ENCODE measurements at places on chromosomes 6 and 20.

DNA sequence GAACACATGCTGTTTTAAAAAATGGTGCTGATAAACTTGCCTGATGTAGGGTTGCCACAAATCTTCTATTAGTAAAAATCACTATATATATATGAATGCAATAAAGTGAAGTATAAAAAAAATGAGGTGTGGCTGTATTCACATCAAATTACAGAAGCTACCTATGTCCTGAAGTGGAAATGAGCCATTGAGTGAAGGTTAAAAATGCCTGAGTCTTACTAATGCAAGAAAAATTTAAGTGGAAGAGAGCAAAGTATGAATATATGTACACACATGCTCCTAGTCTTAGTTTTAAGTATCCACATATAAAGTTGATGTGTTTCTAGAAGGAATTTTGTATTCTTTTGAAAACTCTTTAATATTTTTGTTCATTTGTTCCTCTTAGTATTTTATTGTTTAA, 808.3 kb upstream of the MAN1A1 start:
- DNase-seq = no peak

- no peak for DNase-seq
Observed at GRCh38 chr6:160943997-160944396, 47.6 kb upstream of the MAP3K4 start.

- DNase-seq = no peak
Observed at GRCh38 chr6:53926505-53926904, 131.7 kb downstream of the LRRC1 start.

GRCh38 chr20:824916-825315, 8.6 kb upstream of the FAM110A start:
- DNase-seq = no peak

- DNase-seq = no peak
Observed at GRCh38 chr20:1166948-1167720, 17.6 kb downstream of the TMEM74B start.

DNA sequence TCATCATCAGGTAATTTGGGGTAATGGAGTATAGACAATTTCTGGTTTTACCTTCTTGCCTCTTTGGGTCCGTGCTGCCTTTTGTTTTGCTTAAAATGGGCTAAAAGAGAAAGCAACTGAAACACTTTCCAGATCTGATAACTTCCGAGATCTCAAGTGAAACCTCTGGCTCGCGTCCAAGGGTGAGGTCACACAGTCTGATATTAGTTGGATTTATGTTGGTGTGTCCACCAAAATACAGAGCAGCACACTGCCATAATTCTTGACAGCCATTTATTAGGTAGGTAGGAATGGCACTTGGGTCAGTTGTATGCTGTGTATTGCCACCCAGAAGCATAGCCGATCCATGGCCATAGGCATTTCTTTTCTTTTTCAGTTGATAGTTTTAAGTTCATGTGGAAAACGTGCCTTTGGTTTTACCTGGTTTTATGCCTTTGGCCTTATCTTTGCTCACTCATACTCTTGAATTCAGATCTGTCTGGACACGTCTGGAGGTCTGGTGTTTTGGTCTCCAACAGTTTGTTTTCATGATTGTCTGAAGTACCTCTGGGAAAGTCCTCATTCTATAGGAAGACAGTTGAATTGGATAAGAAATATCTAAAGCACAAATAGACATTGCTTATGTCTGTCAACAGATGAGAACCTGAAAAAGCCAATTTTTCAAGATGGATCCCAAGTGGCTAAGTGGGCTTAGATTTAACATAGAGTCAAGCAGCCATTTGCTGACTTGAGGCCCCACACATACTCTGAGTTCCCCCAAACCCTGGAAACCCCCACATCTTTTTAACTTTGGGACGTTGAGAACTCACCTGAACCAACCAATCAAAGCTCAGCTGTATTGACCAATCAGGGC, 320.8 kb downstream of the SOX4 start:
- DNase-seq = no peak

DNA sequence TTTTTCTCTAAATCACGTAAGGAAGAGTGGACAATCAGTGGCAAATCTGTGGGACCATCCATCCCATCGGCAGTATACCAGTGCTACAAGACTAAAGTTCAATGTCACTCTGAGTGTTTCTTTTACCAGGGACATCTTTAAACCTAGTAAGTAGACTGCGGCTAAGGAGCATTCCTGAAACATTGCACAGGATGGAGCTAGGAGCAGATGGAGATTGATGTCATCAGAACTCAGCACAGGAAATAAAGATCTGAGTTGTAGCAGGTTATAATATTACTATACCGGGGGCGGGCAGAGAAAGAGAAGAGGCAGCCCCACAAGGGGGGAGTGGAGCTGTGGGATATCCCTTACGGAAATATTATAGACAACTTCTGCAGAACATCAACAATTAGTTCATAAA, 162.1 kb downstream of the MTFR2 start:
- no peak for DNase-seq

DNA sequence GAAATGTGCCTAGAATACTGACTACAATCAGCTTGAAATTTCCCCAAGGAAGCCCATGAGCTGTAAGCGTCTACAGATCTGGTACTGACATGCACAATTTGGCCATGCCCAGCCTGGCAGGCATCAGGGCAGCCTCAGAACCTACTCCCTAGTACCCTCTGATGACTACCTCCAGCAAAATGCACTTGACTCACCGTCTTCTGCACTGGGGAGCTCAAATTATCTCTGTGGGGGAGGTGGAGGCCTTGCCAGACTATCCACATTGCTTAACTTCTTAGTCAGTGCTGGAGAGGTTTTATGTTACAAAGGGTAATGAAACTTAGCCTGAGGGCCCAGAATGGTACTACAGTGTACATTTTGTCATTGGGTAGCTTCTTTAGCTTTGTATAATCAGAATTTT, 126.0 kb upstream of the ADGRF1 start:
- no peak for DNase-seq

- DNase-seq = no peak
Observed at GRCh38 chr6:132391391-132392269, 9.6 kb downstream of the MOXD1 start.

DNA sequence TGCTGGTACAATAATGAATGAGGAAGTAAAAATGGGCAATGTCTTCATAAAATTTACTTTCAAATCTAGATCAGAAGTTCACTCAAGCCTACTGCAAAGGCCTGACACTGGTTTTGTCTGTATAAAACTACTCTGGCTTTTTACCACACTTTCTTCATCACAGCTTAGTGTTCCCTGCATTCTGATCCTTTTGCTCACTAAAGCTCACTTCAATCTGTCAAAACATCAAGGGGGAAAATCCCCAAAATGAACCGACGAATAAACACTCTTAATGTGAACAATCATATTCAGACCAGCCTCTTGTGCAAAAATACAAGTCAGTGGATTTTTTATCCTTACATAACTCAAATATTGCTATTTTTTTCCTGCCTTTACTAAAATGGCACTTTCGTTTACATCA, 98.5 kb downstream of the PRDM1 start:
- DNase-seq = no peak

GRCh38 chr6:130020073-130020906, 1.9 kb downstream of the L3MBTL3 start:
- DNase-seq = peak; percentile 50

GRCh38 chr6:14270925-14271788, 153.6 kb downstream of the CD83 start:
- peak; percentile 10 for DNase-seq

DNA sequence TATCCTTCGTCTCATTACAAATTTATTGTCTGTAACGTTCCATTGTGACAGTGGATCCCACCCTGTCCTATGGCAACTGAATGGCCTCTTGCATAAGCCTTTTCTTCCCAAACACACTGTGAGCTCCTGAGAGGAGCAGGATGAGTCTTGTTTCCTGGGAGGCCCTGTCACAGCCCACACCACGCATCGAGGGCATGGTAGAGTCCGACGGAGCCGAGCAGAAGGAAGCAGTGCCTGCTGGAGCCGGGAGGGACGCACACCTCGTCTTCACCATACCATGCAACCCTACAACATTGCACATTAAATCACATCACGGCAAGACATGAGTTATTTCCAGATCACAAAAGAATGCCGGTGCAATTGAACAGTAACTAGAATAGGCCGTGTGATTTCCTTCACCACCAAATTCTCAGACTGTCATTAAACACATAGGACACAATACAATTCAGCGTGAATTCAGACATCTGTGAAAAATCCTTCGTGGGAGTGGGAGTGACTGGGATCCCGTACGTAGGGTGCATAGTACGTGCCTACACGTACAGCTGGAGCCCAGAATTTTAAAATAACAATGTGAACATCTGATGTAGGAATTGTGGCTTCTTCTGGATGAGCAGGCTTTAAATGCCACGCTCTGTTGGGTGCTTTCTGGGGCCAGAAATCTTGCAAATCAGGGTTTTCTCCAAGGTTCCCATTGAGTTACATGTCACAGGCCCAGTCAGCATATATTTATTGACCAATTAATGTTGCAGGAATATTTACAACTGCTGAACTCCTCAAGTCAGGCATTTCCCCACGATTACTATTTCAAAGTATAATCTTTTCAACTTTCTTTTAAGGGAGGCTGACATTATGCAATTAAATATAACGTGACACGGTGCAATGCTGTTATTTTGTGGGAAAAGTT, 201.8 kb downstream of the TTLL2 start:
- DNase-seq = no peak
